ENCODE measurements at places on chromosomes 11 and 22.

DNA sequence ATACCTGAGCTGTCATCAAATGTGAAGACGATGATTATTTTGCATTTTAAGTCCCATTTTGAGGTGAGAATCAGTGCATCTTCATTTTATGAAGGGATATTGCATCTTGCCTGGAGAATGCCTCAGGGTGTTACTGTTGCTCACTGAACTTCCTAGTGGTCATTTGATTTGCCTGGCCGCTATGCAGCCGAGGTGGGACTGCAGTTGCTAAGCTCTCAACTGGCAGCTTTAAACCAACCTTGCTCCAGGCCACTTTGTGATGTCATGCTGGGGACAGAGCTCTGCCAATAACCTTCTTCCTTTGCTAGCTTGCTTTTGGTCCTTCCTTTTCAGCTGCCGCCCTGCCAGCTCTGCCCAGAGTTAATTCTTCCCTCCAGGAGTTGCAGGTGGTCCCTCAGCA is 409.4 kb upstream of the B3GAT1 start:
- no peak for DNase-seq

DNA sequence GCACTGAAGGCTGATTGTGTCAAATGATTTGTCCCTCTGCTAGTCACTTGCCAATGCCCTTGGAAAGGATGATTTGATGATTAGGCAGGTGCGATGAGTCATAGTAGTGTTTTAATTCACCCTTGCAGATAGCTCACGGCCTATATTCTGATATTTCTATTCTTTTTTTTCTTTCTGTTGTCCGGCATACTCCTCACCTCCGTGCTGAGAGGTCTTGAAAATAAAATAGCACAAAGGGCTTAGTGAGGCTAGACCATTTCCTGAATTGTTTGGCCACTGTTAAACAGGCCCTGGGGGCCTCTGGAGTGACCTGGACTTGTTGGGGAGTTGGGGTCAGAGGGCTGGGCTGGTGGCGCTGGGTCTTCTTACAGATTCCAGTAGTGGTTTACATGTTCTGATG is 99.8 kb downstream of the ZBTB16 start:
- DNase-seq, result no peak

GRCh38 chr11:112127056-112127455 is 36.8 kb downstream of the IL18 start:
- no peak for DNase-seq

DNA sequence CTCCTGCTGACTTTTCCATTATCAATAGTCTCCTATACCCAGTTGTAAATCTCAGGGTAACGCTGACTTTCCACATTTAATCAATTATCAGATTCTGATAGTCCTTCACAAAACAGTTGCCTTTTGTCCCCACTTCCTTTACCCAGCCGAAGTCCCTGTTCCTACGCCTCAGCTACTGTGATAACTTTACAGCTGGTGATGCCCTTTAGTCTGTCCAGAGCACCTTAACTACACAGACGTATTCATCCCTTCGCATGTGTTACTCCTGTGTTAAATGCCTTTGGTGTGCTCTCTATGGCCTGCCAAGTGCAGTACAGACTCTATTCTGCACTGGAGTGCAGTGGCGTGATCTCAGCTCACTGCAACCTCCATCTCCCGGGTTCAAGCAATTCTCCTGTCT is 20.2 kb downstream of the SSH3 start:
- no peak for DNase-seq

DNA sequence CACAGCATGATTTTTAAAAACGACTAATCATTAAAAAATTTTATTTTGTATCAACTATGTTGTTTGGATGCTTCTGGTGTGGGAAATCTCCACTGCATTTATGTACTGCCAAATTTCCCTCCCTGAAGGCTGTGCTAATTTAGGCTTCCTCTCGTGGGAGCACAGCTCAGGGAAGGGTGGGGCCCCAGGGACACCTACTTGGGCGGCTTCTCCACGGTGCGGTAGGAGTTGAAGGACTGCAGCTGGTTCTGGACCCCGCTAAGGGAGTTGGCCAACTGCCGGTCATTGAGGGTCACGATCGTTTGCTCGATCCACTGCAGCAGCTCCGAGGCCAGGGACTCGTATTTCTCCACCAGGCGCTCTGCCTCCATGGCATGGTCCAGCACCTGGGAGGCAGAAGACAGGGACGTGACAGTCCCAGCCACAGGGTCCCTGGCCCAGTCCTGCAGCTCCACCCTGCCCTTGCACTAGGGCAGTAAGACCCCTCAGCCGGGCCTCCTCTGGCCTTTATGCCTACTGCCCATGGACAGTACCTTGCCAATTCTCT is 18.6 kb downstream of the SPTBN2 start:
- DNase-seq, result no peak

GRCh38 chr11:121429556-121429955 is 22.6 kb upstream of the SORL1 start:
- no peak for DNase-seq

GRCh38 chr22:38071421-38072321 is 12.3 kb downstream of the SLC16A8 start:
- DNase-seq, result no peak

GRCh38 chr11:67466367-67466766 is 2.7 kb downstream of the TMEM134 start:
- DNase-seq, result no peak

GRCh38 chr11:62680825-62681240 is 2.0 kb upstream of the UBXN1 start:
- peak; percentile 92 for DNase-seq

DNA sequence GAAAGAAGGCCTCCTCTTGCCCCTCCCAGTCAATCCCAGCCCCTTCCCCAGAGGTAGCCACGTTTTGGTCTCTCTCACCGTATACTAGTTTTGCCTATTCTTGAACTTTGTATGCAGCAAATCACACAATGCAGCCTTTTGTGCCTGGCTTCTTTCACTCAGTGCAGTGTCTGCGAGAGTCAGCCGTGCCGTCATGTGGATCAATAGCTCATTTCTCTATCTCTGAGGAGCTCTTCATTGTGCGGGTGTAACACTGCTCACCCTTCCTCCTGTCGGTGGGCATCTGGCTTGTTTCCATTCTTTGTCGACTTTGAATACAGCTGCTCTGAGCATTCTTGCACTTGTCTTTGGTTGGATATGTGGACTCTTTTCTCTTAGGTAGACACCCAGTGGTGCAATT is 146.5 kb downstream of the CACNA1I start:
- no peak for DNase-seq

GRCh38 chr22:44586999-44587736 is 89.1 kb upstream of the RTL6 start:
- DNase-seq, result peak; percentile 27

GRCh38 chr11:34427186-34427805 is 11.4 kb upstream of the CAT start:
- DNase-seq, result peak; percentile 71

GRCh38 chr22:39300186-39300830 is 19.1 kb downstream of the RPL3 start:
- peak; percentile 22 for DNase-seq

DNA sequence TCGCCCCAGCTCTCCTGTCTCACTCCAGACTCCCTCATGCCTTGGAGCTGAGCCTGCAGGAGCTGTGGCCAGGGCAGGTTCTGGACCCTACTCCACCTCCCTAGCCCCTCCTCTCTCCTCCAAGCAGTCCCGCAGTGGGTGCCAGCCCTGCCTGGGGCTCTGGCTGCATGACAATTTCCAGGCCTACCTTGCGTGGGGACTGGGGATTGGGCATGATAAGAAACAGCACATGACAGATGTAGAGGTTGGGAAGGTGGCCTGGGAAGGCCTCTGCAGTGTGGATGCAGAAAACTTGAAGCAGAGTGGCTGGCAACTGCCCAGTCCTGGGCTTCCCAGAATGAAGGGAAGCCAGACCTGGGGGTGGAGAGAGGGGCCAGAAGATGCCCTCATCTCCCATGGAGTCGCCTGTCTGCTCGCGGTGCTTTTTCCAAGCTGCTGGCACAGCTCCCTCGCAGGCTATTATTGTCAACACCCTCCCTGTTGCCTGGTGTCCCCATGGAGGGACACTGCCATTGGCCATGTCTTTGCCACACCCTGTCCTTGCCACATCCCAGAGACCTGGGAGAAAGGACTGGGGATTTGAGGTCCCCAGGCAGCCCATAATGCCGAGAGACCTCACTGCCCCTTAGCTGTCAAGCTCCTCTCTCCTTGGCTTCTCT is 48.9 kb upstream of the CDON start:
- DNase-seq, result no peak

DNA sequence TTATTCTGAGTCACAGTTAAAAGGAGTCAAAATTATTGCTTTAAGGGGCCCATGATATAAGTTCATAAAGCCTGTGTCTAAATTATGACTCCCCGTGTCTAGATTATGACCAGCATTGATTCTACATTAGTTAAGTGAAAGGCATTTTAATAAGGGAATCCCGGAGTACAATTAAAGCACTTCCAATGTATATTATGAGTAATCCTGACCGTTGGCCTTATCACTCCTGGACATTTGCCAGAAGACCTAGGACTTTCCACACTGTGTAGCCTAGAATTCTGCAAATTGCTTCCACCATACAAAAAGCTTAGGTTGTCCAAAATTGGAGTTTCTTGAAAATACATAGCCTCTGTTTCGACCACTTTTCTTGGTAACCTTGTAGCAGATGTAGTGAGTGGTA is 1292.6 kb downstream of the LRRC4C start:
- DNase-seq, result no peak

DNA sequence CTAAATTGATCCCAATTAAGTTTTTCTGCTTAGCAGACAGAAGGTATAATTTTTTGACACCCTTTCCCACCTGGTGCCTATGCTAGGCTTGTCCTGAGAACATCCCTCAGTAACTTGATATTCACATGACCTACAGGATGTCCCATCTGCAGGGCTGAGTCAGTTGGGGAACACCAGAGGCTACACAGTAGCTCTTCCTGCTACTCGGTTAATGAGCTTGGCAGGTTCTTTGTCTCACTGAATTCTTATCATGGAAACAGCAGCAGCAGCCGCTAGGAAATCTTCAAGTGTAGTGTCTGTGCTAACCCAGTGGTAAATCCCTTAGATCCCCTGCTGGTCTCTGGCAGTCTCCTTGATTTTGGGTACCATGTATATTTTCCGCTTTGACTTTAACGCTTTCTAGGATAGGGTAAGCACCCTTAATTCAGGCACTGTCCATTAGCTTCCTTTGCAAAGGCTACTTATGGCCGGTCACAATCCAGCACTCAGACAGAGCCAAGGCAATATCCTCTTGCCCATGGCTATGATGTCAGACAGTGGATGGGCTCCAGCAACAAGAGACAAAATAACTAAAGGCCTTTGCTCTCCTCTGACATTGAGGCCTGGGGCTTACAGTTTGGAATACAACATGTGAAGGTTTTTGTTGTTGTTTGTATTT is 8.5 kb downstream of the MRPL16 start:
- DNase-seq, result peak; percentile 56

- DNase-seq, result no peak
Observed at GRCh38 chr22:49483946-49484345, 343.7 kb downstream of the BRD1 start.

GRCh38 chr11:15690320-15690719 is 575.6 kb downstream of the INSC start:
- DNase-seq, result no peak

GRCh38 chr22:28989035-28989464 is 72.6 kb downstream of the C22orf31 start:
- no peak for DNase-seq

GRCh38 chr11:69559181-69559580 is 77.7 kb downstream of the LINC01488 start:
- no peak for DNase-seq

DNA sequence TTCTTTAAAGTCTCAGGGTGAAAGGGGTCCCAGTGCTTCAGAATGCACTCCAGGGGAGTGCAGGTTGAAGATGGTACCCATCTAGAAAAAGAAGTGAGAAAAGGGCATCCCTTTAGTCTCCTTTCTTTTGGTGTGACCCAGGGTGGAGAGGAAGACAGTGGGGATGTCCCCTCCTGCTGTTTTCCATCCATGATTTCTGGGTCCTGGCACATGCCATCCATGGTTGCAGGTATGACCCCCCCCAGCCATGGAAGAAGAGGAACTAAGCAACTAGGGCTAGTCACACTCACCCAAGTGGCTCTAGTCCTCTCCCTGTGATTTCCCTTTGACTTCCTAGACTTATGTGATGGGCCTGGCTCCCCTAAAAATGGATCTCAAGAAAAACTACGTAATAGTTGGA is 15.9 kb upstream of the EI24 start:
- DNase-seq, result no peak

- DNase-seq, result no peak
Observed at GRCh38 chr22:44931077-44931540, 78.7 kb downstream of the PHF21B start.

GRCh38 chr11:1333860-1334259 is 24.4 kb upstream of the TOLLIP start:
- DNase-seq, result no peak

DNA sequence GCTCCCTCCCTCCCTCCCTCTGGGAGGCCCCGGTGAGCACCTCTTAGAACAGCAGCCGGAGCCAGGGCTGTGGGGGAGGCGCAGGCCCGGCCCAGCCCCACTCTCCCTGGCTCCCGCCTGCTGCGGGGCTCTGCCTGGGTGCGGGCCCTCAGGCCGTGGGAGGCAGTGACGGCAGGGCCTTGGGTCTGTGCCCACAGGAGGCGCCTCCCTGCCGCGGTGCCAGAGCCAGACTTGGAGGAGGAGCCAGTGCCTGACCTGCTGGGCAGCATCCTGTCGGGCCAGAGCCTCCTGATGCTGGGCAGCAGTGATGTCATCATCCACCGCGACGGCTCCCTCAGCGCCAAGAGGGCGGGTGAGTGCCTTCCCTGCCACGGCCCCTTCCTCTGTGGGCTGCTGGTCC is 9.5 kb downstream of the IRF7 start:
- peak; percentile 51 for DNase-seq

GRCh38 chr11:75536786-75537641 is 11.3 kb upstream of the GDPD5 start:
- peak; percentile 52 for DNase-seq

DNA sequence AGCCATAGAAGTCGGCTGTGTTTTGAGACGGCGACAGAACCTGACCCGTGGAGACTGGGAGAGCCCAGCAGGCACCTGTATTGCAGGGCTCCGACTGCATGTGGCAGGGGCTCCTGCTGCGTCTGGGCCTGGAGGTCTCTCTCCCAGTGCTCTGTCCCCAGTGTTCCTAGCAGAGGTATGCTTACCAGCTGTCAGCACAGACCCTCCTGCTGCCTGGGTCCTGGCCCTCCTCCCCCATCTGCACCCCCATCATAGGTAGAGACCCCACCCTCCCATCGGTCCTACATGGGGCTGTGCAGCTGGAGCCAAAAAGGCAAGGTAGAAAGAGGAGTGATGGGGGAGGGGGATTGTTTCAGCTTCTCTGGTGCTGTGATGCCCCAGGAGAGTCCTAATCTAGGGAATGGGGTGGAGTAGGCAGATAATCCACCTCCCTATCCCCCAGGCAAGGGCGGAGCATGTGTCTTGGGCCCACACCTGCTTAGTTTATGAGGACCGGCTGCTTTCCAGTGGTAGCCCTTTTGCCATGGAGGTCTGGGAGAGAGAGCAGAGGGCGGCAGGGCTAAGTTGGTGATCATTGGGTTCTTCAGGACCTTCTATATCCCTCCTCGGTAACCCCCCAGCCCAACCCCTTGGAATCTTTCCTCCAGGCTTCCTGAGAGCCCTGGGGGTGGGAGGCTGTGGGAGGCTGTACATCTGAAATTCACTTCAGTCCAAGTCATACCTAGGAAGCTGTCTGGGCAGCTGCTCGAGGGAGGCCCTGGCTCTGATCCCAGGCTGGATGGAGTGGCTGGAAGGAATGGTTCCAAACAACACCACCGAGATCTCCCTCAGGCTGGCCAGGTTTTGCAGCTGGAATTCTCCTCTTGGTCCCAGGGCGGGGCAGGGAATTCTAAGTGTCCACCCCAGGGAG is 5.3 kb downstream of the SLC7A4 start:
- DNase-seq, result peak; percentile 79

GRCh38 chr11:65787649-65788622 is 1.1 kb downstream of the OVOL1 start:
- DNase-seq, result no peak

- no peak for DNase-seq
Observed at GRCh38 chr11:130786586-130786985, 129.7 kb downstream of the SNX19 start.
